Activated T-helper 1 cell treated with anti-CD3 and anti-CD28 coated beads, Interleukin-2, amount 50 U/mL, for 16 hours (primary cell): ENCODE measurements at places on chromosomes 6 and 20.

DNA sequence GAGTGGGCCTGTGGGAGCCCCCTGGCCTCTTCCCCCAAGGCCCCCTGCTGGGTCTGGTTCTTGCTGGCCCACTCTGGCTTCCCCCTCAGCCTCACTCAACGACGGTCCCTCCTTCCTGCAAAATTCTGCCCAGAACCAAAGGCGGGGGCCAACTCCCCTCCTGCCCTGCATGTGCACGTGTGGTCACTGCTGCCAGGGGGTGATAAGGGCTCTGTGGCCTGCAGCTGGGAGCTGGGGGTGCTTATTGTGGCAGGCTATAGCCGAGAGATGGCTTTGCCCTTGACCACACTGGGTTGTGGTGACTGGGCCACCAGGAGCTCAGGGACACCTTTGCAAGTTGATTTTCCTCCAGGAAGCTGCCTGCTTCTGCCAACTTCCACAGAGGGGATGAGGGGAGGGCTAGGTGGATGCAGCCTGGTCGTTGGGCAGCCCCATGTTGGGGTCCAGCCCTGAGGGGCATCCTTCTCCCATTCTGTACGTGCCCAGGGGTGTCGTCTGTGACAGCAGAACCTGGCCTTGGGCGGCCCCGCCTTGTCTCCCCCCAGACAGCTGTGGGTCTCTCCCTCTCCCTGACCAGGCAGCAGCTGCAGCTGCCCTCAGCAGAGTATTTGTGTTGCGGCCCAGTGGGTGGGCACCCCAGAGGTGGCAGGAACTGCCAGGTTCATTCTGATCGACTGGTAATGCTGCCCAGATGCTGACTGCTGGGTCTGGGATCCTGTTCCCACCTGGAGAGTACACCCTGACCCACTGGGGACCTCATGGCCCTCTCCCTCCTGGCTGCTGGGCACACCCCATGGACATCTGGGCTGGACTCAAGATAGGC lies 5.6 kb downstream of the TCEA2 start:
- DNase-seq, result no peak

DNA sequence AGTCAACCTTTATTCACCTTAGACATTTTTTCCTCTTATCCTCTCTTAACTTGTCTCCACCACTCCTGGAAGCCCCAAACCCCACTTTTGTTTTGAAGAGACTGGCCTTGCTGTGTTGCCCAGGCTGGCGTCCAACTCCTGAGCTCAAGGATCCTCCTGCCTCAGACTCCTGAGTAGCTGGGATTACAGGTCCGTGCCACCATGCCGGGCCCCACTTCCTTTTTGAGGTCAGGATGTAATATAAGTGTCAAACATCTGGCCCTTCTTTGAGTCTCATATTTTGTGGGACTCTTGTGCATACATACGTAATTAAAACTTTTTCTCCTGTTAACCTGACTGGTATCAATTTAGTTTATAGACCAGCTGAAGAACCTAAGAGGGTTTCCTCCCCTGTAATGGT lies 1.4 kb upstream of the CDK19 start:
- DNase-seq, result no peak

- no peak for DNase-seq
These were observed 239.8 kb upstream of the SULF2 start for GRCh38 chr20:48025051-48025515.

DNA sequence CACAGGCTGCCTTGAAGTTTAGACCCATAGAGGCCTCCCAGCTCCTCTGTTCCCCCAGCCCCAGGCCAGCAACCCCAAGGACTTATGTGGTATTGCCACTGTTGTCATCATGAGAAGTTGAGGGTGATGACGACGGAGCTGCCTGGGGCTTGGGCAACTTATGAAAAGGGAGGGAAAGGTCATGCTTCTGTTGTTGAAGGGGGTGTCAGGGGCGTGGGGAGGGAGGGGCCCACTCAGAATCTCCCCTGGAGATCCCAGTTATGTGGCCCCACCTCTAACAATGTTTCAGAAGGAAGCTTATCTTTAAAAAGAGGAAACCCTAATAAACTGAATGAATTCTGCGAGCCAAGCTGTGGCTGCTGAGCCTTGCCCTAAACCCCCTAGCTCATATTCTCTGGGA lies 4.2 kb downstream of the ADTRP start:
- no peak for DNase-seq

DNA sequence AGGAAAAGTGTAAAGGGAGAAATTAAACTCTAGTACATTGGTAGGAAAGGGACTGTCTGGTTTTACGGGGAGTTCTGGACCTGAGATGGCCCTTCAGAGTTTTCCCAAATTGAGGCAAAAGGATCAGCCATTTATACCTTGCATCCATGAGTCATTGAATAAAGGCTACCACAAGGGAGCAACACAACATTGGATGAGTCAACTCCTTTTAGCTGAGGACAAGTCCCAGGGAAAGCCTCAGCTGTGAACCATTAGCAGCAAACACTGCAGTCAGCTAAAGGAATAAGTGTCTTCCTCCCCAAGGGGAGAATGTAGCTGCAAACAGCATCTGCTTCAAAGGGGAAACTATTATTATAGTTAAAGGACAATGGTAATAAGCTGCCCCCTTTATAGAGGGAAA lies 468.7 kb upstream of the ID4 start:
- DNase-seq, result no peak

DNA sequence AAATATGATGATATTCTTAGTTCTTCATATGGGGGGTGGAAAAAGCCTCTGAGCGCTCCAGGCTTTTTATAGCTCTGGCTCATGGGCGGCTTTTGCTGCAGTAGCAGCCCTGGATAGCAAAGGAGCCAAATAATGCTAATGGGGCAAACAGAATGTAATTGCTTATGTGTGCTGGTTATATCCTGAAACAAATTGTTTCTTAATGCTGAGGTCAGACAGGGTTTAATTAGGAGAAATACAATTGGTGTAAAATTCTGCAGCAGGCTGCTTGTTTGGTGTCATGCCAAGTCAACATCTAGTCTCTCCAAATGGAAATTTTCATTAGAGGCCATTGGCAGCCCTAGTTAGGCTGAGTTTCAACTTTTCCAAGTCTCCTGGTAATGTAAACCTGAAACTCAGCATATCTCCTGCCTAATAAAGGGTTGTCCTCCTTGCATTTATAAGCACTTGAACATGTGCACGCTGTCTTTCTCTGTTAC lies 530.1 kb upstream of the NOX3 start:
- no peak for DNase-seq

DNA sequence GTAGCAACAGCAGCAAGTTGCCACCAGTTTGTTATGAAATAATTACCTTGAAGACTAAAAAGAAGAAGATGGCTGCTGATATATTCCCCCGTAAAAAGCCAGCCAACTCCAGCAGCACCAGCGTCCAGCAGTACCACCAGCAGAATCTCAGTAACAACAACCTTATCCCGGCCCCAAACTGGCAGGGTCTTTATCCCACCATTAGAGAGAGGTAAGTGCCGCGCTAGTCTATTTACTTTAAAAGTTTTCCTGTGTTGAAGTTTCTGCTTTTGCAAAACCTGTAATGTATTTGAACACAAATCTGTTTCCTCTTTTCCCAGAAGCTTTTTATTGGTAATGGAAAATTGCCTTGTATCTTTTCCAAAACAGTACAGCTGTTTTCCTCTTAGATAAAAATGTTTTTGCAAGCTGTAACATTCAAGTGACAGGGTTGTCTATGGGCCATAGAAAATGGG lies 725 bp downstream of the BTBD3 start:
- no peak for DNase-seq

- DNase-seq, result no peak
These were observed 25.1 kb downstream of the ZC3H12D start for GRCh38 chr6:149459761-149460160.

DNA sequence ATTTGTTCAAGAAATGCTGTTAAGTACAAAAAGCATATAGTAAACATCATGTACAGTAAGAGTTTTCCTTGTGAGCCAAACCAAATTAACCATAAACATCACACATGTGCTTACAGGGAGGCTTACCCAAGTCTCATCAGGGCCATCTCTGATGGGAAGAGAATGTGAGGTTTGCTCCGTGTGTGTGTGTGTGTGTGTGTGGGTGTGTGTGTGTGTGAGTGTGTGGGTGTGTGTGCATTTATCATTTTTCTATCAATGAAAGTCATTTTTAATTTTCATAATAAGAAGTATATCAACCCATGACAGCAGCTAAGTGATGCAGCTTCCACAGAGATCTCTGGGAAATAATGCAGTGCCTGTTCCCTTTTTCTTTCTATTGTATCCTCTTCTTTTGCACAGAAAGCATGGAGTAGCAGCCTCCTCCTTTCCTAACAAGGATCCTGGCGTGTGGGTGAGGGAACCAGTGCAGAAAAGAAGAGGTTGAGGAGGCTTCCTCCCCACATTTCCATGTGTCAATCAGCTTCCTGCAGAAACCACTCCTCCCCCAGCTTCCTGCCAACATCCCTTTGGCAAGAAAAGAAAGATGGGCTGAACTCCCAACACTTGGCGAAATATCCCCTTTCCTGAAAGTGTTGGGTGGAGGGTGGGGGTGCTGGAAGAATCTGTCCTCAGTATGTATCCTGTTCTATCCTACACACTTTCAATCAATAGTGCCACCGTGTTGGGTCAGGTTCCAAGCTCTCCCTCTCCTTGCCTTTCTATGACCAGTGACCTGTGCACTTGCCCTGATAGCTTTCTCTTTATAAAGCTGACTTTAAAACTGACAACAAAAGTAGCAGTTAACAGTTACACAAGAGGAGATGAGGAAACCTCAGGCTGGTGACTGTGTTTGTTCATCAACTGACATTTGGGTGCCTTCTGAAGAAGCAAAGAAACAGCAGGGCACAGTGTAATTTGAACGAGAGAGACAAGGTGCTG lies 251.8 kb upstream of the CITED2 start:
- DNase-seq, result no peak

DNA sequence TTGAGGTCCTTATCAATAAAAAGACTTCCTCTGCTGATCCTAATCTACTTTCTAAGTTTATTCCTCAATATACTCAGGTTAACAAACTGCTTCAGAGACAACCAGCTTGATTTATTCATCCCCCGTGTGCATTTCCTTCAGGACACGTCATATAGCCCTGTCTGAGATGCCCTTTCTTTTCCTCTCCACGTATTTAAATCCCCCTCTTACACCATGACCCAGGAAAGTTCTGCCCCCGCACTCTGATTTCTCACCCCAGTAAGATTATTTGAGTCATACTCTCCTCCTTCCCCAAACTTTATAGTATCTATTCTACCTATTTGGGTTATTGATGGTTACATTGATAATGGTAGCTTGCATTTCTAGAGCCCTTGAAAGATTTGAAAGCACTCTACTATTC lies 9.8 kb upstream of the CGA start:
- DNase-seq, result no peak

DNA sequence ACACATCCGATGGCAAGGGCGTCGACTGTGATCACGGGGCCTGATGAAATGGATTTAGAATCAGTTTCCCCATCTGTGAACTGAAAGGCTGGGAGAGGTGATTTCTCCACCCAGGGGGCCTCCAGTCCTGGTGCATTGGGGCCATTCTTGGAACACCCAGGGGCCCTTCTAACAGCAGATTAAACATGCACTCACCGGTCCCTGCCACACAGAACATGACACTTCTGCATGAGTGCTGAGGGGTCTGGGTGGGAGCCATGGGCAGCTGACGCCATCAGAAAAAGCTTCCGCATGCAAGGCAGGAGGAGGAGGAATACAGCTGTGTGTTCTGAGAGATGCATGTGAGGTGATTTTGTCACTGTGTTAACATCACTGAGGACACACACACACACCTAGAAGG lies 26.8 kb downstream of the DLL1 start:
- DNase-seq, result no peak

DNA sequence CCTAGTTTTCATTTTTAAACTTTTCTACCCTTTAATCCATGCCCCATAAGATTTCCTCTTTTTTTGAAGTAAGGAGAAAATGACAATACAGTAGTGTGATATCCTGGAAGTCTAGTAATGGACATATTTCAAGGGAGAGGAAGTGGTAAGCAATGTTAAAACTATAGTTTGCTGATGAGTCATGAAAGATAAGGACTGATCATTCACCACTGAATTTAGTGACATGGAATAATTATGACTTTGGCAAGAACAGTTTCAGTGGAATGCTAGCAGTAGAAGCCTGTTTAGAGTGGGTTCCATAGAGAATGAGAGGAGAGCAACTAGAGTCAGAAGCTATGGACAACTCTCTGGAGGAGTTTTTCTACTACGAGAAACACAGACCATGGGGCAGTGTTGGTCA lies 24.9 kb upstream of the SLC2A12 start:
- no peak for DNase-seq

GRCh38 chr6:150729188-150729748 lies 129.6 kb downstream of the PLEKHG1 start:
- no peak for DNase-seq

GRCh38 chr6:151380848-151381205 lies 10.5 kb downstream of the ZBTB2 start:
- no peak for DNase-seq

DNA sequence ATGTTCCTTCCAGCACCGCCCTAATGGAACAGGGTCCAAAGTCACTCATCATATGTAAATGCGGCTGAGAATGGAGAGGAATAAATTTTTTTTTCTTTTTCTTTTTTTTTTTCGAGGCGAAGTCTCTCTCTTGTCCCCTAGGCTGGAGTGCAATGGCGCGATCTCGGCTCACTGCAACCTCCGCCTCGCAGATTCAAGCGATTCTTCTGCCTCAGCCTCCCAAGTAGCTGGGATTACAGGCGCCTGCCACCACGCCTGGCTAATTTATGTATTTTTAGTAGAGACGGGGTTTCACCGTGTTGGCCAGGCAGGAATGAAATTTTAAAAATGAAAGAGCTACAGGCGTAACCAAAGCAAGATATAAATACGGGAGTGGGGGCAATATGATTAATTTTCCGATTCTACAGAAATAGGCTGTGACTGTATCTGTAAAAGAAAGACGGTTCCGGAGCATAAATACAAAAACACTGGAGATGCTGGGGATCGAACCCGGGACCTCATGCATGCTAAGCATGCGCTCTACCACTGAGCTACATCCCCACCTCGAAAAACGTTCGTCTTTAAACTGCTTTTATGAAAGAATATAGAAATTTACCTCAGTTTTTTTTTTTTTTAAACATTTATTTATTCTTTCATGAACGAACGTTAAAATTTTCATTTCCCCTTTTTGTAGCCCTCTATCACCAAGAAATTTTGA lies 132.2 kb downstream of the GPX5 start:
- no peak for DNase-seq

DNA sequence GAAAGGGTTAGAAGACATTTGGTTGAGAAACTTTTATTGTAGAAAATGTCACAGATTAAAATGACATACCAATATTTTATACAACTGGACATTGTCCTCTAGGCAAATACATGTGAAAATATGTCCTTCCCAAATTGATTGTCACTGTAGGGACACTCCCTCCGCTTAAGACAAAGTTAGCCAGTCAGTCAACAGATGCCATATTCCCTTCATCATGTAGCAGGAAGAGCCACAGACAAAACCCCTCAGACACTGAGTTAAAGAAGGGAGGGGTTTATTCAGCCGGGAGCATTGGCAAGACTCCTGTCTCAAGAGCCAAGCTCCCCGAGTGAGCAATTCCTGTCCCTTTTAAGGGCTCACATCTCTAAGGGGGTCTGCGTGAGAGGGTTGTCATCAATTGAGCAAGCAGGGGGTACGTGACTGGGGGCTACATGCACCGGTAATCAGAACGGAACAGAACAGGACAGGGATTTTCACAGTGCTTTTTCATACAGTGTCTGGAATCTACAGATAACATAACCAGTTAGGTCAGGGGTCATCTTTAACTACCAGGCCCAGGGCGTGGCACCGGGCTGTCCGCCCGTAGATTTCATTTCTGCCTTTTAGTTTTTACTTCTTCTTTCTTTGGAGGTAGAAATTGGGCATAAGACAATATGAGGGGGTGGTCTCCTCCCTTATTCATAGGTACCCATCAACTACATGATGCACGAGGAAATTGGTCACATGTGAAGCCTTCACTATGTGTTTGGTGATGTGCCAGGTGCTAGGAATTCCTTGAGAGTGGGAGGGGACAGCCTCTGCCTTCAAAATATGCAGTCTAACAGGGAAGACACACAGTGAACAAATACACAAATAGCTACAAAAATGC lies 155.7 kb upstream of the CDYL start:
- no peak for DNase-seq
